ENCODE measurements at places on chromosomes 6 and 20.

DNA sequence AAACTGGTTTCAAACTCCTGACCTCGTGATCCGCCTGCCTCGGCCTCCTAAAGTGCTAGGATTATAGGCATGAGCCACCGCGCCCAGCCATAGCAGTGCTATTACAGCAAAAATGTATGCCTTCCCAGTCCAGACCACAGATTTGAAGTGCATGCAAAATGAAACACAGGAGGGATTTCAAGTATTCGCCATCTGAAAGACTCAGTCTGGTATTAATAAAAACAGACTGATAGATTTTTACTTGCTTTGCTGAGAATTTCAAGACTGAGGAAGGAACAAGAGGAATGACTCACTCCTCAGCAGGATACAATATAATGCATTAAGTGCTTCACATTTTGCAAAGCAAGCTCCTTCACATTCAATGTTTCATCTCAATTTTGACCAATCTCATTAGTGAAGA lies 134.9 kb downstream of the TMEM200A start:
- no peak for DNase-seq

- no peak for DNase-seq
Observed at GRCh38 chr20:32078791-32079190, 26.7 kb downstream of the HCK start.

- no peak for DNase-seq
Observed at GRCh38 chr6:56936466-56936865, 18.4 kb upstream of the BEND6 start.

- peak; percentile 41 for DNase-seq
Observed at GRCh38 chr20:40835321-40835720, 146.3 kb upstream of the MAFB start.

- DNase-seq, result no peak
Observed at GRCh38 chr20:36861625-36861874, 14.4 kb upstream of the TLDC2 start.

GRCh38 chr6:2109796-2110195 lies 135.6 kb downstream of the GMDS start:
- DNase-seq, result no peak

GRCh38 chr6:142367501-142368018 lies 65.8 kb downstream of the ADGRG6 start:
- DNase-seq, result no peak

Data from mesenteric fat pad (tissue), 1 donor.